ENCODE measurements at places on chromosomes 5 and 9. TPM values are rescaled to one million over a fixed set of nuclear protein-coding genes. Genes with fewer than 3 reads are reported as not detected.

Gene ALDH1A1
- 290 TPM for total RNA-seq

Gene PCDHB13
- total RNA-seq, result 0.28 TPM

Gene ZFP37
- total RNA-seq, result 2.3 TPM

Gene PCA3
- total RNA-seq, result not detected

Gene LIFR
- total RNA-seq, result 49.4 TPM

Gene KLF4
- total RNA-seq, result 16.8 TPM

Gene IL13
- not detected for total RNA-seq
